Stimulated activated CD4-positive, alpha-beta T cell treated with anti-CD3 and anti-CD28 coated beads, Interleukin-1b, Interleukin-23, amount 100 ng/mL, for 1 hour (primary cell): ENCODE measurements at places on chromosomes 1 and 21.

DNA sequence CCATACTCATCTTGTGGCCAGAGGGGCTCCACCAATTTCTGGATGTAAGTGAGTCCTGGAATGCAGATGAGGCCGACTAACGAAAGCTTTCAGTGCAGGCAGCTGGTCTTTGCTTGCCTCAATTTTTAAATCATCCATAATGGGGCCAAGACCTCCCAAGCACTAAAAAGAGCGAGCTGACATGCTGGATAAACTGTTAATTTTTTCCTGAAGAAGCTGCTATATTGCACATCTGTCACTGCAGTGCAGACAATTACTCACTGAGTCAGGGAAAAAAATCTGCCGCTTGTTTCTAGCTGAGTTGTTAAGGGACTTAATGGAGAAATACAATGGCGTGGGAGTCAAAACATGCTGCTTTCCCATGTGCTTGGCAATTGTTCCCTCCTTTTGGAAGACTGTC lies 205.5 kb downstream of the GPATCH2 start:
- DNase-seq = no peak

GRCh38 chr1:98336472-98337083 lies 324.9 kb upstream of the SNX7 start:
- DNase-seq = no peak

GRCh38 chr1:202181586-202181985 lies 12.0 kb upstream of the LGR6 start:
- no peak for DNase-seq

- DNase-seq = no peak
These were observed 158.1 kb downstream of the VAV3 start for GRCh38 chr1:107806902-107807301.

DNA sequence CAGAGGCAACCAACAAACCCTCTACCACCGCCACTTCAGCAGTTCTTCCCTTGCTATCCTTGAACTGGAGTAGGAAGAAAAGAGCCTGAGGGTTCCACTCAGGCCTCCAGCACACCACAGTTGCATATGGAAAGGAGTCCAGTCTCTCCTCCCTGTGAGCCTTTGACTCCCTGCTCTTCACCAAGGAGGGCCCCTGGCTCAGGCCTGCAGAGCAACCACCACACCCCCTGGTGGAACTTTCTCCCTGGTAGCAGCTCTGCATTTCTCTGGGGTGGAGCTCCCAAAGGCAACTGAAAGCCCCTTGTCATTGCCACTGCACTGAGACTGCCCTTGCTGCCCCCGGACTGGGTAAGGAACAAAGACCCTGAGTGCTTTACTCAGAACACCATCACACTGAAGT lies 1021.5 kb upstream of the ADGRL2 start:
- no peak for DNase-seq

DNA sequence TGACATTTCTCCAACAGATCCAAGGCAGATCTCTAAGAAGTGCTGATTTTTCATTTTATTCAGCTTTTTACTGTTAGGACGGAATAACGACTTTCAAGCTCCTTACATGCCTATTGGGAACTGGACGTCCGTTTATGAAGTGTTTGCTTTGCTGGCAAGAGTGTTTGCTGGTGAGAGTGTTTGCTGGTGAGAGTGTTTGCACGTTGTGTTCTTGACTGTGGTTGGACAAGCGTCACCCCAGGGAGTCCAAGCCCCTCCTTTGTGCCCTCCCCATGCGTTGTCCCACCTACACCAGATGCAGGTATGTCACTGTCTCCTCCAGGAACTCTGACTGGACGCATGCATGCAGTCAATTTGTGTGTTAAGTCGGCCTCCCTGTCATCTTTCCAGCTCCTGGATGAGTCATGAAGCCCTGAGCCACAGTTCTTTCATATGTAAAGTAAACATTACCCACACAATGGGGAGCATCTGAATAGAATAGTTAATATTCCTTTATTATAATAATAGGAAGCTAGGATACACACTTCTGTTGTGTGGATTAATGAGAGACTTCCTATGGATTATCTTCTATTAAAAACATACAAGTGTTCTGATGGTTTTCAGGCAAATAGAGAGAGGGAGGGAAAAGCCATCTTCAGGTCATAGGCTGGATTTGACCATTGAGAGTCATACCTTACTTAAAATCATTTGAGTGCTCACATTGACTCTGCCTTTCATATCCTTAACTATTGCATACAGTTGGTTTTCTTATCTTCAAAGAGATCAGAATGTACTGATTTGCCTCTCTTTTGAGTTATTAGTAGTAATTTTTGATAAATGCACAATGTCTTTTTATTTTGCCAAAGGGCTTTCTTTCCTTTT lies 119.2 kb downstream of the GALNT2 start:
- DNase-seq = no peak

GRCh38 chr1:217553949-217554509 lies 76.9 kb downstream of the GPATCH2 start:
- DNase-seq = no peak

DNA sequence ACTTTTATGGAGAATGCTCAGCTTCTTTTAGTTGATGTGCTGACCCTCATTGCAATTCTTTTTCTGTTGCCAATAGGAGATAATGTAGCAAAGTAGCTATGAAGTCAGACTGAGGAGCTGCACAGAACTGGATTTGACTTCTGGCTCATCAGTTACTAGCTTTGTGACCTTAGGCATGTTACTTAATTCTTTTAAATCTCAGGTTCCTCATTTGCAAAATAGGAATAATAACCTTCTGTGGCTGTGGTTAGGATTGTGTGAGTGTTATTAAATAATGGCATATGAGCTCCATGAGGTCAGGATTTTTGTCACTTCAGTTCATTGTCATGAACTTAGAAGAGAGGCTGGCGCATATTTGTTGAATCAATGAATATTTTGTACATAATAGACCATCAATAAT lies 237.6 kb upstream of the SGIP1 start:
- DNase-seq = no peak

- no peak for DNase-seq
These were observed 93.9 kb upstream of the CSF3R start for GRCh38 chr1:36576551-36577110.

- no peak for DNase-seq
These were observed 10.0 kb upstream of the RAB7B start for GRCh38 chr1:206013026-206013795.

GRCh38 chr1:12014141-12014991 lies 4.9 kb upstream of the MIIP start:
- DNase-seq = no peak

GRCh38 chr21:31110430-31110829 lies 72.2 kb upstream of the KRTAP19-8 start:
- no peak for DNase-seq

DNA sequence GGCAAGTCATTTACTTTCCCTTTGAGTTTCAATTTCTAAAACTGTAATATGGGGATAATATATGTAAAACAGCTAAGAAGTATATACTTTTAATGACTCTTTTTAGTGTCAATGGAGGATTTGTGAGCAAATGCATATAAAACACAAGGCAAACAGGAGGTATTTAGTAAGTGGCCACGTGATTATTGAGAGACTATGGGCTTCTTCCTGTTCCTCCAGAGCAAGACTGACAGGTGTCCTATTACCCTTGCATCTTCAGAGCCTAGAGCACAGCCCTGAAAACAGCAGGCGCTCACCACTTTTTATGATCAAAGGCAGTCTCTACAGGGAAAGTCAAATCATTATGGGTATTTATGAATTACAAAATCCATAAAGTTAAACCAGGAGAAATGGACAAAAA lies 941 bp upstream of the ROR1 start:
- no peak for DNase-seq

DNA sequence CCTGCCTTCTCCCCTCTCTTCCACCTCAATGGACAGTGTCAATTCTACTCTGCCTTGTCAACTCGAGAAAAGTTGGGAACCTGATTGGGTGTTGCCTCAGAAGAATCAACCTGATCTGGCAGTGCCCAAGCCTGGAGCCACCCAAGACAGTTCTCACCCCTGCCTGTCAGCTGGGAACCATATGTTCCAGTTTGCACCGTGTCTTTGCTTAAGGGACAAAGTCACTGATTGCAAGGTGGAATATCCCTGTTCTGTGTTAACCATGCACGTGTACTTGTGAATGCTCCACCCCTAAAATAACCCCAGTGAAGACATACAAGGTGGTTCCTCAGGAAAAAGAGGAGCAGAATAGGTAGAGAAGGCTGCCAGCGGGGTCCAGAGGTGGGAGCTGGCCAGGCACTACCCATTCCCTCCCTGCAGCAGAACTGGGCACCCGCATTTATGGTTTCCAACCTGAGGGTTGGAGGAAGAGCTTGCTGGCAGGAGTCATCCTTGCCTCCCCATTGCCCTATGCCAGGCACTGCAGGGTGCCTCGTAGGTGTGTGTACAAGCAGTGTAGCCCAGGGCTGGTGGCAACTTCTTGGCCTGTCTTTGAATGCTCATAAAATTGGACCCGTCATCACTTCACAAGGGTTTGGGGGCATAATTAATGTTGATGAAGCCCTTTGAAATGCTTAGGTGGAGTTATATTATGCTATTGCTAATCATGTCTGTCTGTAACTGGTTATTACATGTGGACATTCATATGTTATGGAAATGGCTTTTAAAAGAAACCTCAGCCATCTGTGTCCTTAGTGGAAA lies 11.3 kb downstream of the NIPAL3 start:
- DNase-seq = no peak

- no peak for DNase-seq
These were observed 15.8 kb downstream of the SYNJ1 start for GRCh38 chr21:32712043-32712442.

- DNase-seq = no peak
These were observed 192.3 kb upstream of the ADGRL4 start for GRCh38 chr1:79198832-79199231.

DNA sequence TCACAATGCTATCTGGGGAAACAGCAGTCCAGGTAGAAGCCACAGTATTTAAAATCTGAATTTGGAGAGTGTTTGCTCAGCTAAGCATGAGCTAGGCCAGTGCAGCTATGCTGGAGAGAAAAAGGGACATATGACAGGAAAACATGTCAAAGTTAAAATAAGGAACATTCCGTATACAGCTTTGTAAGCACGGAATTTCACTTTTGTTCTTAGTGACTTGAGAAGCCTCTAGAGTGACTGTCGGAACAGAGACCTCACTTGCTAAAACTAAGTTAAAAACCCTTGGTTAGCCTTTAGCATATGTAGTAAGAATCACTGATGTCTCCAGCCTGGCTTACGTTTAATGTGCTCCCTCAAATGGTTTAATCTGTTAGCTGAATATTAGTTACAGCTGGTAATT lies 661.7 kb downstream of the KCNT2 start:
- DNase-seq = no peak

DNA sequence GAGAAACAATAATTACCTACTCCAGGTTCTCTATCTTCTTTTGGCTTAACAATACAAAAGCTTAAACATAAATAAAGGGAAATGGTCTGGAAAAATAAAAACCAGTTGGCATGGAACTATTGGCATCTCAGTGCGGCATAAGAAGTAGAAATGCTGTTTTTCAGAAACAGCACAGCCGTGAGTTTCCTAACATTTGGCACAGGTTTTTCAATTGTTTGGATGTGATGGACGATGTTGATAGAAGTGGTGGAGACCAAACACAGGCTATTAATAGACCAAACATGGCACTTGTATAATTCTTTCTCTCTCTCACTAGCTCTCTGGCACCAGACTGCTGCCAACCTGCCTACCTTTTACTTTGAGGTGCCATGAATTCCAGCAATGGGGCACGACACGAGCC lies 36.2 kb downstream of the KCNN3 start:
- DNase-seq = no peak

- DNase-seq = no peak
These were observed at the start of gene FGR for GRCh38 chr1:27634985-27635367. Gene FGR, minus strand, starts transcription at chr1:27635185. Its CDS starts 11,269 bp downstream, at chr1:27623916.

DNA sequence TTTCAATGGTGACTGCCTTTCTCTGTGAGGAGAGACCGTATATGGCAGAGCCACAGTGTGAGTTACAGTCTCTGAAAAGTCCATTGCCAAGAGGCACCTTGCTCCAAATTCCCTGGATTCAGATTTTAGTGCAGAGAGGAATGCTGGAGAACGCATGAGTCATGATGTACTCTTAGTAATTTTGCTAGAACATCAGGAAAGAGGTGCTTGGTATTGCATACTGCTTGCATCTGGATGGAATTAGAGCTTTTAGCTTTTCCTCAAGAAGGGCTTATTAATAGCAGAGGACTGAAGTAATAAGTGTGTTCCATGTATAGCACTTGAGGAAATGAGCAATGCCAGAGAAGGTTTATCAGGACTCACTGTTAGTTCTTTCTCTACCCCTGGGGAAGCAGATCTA lies 40.5 kb upstream of the AKT3 start:
- no peak for DNase-seq

DNA sequence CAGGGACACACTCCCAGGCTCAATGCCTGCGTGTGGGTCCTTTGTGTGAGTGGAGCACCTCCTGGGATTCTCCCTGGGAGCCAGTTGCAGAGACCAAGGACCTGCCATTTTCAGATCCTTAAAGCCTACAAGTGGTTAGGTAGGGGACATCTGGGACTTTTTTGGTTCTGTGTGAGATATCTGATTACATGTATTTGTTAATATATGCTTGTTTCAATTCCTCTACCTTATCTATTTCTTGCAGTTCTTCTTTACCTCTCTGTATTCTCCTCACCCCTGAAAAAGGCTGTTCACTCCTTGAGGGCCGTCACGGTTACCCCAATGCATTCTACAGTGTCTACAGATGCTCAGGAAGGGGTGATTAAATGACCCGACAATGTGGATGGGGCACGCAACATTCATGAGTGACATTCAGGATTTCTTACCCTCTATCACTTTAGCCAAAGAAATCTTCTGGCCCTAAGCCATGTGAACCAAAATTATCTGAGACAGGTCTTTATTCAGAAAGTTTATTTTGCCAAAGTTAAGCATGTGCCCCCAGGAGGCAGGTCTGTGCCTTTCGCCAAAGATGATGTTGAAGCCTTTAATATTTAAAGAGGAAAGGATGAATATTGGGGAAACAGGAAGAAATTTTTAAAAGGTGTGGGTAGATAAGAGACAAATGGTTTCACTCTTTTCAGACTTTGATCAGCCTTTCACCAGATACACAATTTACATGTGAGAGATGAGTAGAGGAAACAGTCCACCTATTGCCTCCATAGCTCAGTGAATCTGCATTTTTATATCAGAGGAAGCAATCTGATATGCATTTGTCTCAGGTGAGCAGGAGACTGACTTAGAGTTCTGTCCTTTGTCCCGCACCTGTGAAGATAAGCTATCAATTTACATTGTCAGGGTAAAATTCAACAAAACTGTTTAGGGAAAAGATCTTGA lies 44.6 kb upstream of the MPZL1 start:
- no peak for DNase-seq
